Activated naive CD4-positive, alpha-beta T cell treated with anti-CD3 and anti-CD28 coated beads, Interleukin-2, amount 10 ng/mL, durations not matched to agents 7 days and 5 days (primary cell): ENCODE measurements at places on chromosomes 7 and 10.

GRCh38 chr7:134679006-134679405, 32.4 kb downstream of the BPGM start:
- no peak for DNase-seq

DNA sequence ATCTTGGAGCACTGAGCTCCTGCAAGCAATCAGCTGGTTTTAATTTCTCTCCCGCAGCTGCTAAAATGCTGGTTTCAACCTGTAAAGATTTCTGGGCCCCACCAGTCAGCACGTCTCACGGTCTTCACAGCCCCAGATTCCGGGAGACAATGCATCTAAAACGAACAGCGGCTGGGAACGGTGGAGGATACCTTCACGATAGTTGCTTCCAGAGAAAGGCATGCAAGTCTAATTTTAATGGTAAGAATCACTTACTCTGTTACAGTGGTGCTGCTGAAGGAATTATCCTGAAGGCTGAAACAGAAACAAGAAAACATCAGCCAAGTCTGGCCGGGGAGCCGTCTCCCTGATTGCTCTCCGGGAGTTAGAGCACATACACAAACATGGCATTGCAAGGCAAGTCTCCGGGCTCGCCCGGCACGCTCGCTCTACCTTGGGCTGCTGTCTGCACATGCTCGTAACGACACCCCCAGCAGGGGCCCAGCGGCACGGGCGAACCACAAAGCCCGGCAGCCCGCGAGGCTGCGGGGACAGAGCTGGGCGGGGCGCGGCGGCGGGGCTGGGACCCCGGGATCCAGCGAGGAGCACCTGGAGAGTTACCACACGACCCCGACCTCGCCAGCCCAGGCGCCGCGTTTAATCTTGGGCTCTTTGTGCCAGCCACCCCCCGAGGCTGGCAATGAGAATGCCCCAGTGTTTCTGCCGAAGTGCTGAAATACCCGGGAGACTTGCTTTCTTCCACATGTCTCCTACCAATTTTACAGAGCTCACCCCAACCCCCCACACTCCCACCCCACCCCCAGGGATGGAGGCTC, at the start of gene FAM13C:
FAM13C (minus strand) TSS at position 406 of the 815 bp plus-strand sequence; CDS start at position 317, 89 bp downstream.
- DNase-seq = peak; percentile 23

GRCh38 chr7:30147785-30148184, 13.0 kb downstream of the MTURN start:
- no peak for DNase-seq

DNA sequence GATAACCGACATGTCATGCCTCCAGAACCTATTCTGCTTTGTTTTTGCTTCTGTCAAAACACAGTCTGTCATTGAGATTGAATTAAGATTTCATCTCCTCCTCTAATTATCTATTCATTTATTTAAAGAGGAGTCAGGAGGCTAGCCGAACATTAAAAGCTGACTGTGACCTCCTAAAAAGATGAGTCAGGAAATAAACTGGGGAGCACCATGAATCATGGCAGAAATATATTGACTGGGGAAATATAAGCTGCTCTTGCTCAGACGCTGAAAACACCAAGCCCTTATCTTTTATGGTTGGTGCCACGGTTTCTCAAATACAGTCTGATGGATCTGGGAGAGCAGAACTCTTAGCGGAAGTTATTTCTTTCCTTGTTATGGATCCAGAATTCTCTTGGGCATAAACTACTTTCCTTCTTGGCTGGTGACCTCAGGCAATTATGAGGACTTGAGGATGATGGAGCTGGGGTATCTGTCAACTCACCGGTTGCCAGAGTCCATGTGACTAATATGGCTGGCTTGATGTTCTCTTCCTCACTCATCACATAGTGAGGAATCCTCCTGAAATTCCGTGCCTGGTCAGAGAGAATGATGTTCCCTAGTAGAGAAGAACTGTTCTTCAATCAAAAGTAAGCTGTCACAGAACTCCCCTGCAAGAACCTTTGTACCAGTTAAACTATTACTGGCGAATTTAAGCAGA, 307.6 kb upstream of the PHYHIPL start:
- no peak for DNase-seq

- DNase-seq = no peak
These were observed 24.3 kb downstream of the HSPB1 start for GRCh38 chr7:76326646-76327233.

- no peak for DNase-seq
These were observed 70.1 kb downstream of the CYCS start for GRCh38 chr7:25054819-25055519.

- no peak for DNase-seq
These were observed 66.1 kb downstream of the SAMD9 start for GRCh38 chr7:93051660-93052059.

GRCh38 chr10:98394851-98395440, 20.0 kb downstream of the PYROXD2 start:
- DNase-seq = no peak

DNA sequence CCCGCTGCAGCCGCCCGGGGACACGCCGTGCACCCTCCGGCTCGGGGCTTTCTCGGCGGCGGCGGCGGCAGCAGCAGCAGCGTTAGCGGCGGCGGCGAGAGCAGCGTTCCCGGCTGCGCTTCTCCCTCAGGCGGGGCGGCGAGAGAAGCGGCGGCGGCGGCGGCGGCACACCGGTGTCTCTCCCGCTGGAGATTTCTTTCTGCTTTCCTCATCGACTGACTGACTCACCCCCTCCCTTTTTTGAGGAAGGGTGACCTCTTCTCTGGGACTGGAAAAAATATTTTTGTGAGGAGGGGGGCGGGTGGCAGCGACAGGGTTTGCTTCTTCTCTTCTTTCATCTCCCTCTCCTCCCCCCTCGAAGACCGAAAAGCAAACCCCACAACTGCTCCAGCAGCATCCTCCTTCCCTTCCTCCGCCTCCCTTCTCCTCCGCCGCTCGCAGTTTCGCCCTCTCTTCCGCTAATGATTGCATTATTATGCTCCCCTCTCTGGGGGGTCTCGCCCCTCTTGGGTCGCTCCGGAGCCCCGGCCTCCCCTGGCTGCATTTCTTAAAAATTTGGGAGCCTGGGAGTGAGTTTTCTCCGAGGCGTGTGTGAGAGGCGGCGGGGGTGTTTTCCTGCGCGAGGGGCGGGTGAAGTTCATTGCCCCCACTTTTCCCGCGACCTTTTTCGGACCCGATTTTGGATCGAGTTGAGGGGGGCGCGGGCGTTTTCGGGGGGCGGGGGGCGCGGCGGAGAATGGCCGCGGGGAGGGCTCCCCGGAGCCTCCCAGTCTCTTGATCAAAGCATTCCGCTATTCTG, 411 bp downstream of the AUTS2 start:
- no peak for DNase-seq

GRCh38 chr7:43431020-43431595, 151.8 kb upstream of the STK17A start:
- DNase-seq = no peak

DNA sequence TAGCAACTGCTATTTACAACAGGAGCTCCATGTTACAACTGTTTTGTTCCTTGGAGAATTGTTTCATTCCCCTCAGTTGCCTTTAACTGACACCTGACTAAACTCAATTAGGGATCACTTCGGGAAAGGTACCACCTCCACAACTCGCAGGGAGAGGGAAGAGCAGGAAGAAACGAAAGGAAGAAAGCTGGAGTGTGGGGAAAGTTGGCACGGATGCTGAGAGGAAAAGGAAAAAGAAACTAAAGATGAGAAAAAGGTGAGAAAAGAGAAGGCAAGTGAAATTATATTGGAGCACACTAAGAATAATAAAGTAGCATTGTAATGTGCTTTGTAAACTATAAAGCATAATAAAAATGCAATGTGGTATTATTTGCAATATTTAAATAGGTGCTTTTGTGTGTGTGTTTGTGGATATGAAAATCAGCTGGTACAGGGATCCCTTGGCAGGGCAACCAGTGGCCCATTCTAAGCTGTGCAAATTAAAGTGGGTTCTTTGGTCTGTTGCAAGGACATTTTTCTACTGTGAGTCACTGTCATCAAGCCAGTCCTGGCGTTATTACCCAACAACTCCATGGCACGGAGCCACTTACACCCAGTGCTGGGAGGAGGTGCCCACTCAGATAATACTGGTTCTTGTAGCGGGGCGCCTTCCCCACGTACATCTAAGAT, 45.9 kb downstream of the HIPK2 start:
- no peak for DNase-seq

- DNase-seq = no peak
These were observed 576.4 kb downstream of the GRID1 start for GRCh38 chr10:85789982-85790789.

DNA sequence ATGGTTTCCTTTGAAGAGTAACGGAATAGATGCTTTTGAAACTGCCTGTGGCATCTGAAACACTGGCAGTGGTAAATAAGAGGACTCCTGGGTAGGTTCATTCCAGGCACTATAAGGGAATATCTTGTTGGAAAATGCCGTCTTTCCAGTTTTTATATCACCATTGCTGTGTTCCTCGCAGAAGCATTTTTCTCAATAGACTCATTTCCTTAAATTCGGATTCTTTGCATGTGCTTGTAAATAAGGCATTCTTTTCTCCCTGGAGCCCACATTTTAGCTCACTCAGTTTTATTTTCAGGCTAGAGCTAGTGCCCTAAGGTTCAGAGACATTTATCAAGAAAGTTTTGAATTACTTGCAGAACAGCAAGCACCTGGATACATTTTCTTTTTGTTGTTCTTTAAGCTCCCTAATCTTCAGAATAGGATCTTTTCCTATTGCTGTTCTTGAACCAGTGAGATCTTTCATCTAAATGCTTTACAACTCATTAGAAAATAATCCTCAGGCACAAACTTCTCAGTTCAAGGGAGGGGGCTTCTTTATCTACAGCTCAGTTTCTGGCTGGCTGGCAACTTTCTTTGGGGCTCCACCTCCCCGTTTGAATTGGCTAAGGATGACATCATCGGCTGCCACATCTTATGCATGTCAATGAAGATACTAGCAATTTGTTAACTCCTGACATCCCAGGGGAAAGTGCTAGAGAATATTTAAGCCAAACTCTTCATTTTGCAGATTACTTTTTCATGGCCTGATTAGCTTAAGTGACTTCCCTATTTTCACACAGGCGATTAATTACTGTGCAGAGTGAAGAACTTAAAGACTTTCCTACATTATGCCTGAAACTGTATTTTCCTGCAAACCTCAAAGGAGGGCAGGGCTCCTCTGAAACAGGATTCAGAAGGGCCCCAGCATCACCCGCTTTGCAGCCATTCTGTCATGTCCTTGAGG, 133.7 kb upstream of the RSU1 start:
- no peak for DNase-seq

DNA sequence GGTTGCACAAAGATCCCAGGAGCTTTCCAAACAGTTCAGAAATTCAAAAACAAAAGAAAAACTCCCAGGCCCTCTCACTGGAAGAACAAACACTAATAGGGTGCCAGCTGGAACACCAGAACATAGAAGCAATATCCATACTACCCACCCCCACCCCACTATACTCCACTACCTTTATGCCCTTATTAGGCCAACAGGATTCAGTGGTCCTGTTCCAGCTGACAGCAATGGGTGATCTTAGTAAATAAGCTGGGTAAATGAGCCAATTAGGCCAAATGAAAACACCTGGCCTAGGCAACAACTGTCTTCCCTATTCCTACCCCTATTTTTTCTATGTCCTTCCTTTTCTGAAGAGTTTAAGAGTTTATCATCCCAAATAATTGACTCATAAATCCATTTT, 11.7 kb downstream of the NOC3L start:
- no peak for DNase-seq

- DNase-seq = no peak
These were observed 168.4 kb downstream of the SORCS3 start for GRCh38 chr10:104809288-104810090.

DNA sequence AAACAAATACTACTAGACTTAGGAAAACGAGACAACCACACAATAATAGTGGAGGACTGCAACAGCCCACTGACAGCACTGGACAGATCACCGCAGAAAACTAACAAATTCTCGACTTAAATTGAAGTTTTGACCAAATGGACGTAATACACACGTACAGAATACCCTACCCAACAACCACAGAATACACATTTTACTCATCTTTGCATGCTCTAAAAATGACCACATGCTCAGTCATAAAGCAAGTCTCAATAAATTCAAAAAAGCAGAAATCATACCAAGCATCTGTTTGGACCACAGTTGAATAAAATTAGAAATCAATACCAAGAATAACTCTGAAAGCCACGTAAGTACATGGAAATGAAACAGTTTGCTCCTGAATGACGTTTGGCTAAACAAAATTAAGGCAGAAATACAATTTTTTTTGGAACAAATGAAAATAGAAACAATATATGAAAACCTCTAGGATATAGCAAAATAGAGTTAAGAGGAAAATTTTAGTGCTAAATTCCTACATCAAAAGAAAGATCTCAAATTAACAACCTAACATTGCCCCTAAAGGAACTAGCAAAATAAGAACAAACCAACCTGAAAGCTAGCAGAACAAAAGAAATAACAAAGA, 30.6 kb downstream of the MAPK8 start:
- no peak for DNase-seq

GRCh38 chr7:73770002-73770859, at the start of gene CLDN3:
TSS of gene CLDN3 (minus strand) at chr7:73770270. CDS start at chr7:73770049, 221 bp downstream.
- peak; percentile 40 for DNase-seq

GRCh38 chr10:87921931-87922688, 58.7 kb downstream of the PTEN start:
- no peak for DNase-seq

GRCh38 chr7:80415522-80415921, 96.3 kb downstream of the GNAT3 start:
- DNase-seq = no peak

- no peak for DNase-seq
These were observed 164.9 kb downstream of the NSUN6 start for GRCh38 chr10:18486438-18486837.

- DNase-seq = no peak
These were observed 29.1 kb upstream of the CABCOCO1 start for GRCh38 chr10:61633665-61634064.

GRCh38 chr7:24297362-24297761, 13.4 kb downstream of the NPY start:
- no peak for DNase-seq

- peak; percentile 70 for DNase-seq
These were observed 337.7 kb upstream of the NPVF start for GRCh38 chr7:25565949-25566348.

- no peak for DNase-seq
These were observed 161.7 kb downstream of the ADARB2 start for GRCh38 chr10:1575481-1576244.

DNA sequence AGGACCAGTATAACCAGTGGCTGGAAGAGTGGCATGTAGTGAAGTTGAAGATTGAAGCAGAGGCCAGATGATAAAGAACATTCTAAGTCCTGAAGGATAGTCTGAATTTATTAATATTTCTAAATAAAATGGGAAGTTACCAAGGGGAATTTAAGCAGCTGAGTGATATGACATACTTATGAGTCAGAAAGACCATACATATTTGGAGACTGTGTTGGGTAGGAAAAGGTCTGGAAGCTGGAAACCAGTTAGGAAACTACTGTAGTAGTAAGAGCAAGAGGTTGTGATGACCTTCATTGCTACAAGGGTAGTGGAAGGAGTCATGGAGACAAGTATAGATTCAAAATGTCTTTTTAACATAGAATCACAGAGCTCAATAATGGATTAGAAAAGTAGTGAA, 752.3 kb downstream of the SUGCT start:
- DNase-seq = no peak
